Aorta (tissue), 5 donors: ENCODE measurements at places on chromosomes 6 and 20. TPM values are rescaled to one million over a fixed set of nuclear protein-coding genes. Genes with fewer than 3 reads are reported as not detected.
A peak's percentile ranks its signal among the peaks of the same experiment; 100 is the strongest.

GRCh38 chr20:31562241-31562640 is 42.8 kb upstream of the ID1 start:
- H3K27ac ChIP-seq: peak overlapping the region; percentile 65
- H3K4me1 ChIP-seq: peaks cover 3% of the 10 kb centered on the region
- no peaks in the 10 kb centered on the region for H3K36me3 ChIP-seq
- DNase-seq: no peak

DNA sequence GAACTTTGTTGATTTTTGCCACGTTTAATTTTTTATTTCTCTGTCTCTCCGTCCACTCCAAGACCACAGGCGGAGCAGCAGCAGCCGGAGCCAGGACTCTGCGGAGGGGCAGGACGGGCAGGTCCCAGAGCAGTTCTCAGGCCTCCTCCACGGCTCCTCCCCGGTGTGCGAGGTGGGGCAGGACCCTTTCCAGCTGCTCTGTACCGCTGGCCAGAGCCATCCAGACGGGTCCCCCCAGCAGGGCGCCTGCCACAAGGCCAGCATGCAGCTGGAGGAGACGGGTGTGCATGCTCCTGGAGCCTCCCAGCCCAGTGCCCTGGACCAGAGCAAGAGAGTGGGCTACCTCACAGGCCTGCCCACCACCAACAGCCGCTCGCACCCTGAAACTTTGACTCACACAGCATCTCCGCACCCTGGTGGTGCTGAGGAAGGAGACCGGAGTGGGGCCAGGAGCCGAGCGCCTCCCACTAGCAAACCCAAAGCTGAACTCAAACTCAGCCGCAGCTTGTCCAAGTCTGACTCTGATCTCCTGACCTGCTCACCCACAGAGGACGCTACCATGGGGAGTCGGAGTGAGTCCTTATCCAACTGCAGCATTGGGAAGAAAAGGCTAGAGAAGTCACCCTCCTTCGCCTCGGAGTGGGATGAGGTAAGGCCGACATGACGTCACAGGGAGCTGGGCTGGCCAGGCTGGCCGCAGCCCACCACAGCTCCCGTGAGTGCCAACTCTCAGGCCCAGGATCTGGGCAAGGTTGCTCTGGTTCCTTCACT is 123.5 kb downstream of the TCP11 start:
- peak overlapping the region; percentile 96 for H3K27ac ChIP-seq
- no peaks in the 10 kb centered on the region for H3K27me3 ChIP-seq
- peak; percentile 89 for DNase-seq
- H3K4me3 ChIP-seq: peak overlapping the region; percentile 36
- H3K36me3 ChIP-seq: no peaks in the 10 kb centered on the region
- no peaks in the 10 kb centered on the region for H3K4me1 ChIP-seq

GRCh38 chr20:48932375-48932941 is 10.9 kb downstream of the ARFGEF2 start:
- no peaks in the 10 kb centered on the region for H3K36me3 ChIP-seq
- H3K27me3 ChIP-seq: no peaks in the 10 kb centered on the region
- DNase-seq: no peak
- H3K27ac ChIP-seq: peak overlapping the region; percentile 3
- H3K4me1 ChIP-seq: no peaks in the 10 kb centered on the region
- no peak overlapping the region for H3K4me3 ChIP-seq

DNA sequence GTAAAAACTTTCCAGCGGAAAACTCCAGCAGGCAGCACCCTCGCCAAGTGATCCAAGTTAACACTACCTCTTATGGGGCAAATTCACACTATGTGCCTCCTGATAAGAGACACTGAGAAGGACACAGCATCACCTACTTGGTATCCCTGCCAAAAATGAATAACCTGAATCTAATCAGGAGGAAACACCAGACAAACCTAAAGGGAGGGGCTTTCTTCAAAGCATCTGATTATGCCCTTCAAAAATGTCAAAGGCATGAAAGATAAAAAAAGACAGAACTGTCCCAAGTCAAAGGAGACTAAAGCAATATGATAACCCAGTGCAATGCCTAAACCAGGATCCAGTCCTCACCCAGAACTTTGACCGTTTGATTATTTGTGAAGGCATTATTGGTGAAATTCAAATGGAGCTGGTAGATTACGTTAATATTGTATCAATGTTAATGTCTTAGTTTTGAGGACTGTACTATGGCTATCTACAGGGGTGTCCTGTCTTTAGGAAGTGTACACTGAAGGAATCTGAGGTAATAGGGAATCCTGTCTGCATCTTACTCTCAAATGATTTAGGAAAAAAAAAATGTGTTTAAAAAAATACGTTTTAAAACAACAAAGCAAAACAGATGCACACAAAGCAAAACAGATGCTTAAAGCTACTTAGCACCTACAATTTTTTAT is 8.3 kb downstream of the TBC1D7 start:
- no peaks in the 10 kb centered on the region for H3K4me1 ChIP-seq
- no peaks in the 10 kb centered on the region for H3K27me3 ChIP-seq
- peaks cover 8% of the 10 kb centered on the region for H3K36me3 ChIP-seq
- no peak for DNase-seq
- no peak overlapping the region for H3K4me3 ChIP-seq

GRCh38 chr6:157075549-157076450 is 247.5 kb downstream of the TMEM242 start:
- no peaks in the 10 kb centered on the region for H3K27me3 ChIP-seq
- peaks cover 5% of the 10 kb centered on the region for H3K4me1 ChIP-seq
- no peaks in the 10 kb centered on the region for H3K36me3 ChIP-seq

DNA sequence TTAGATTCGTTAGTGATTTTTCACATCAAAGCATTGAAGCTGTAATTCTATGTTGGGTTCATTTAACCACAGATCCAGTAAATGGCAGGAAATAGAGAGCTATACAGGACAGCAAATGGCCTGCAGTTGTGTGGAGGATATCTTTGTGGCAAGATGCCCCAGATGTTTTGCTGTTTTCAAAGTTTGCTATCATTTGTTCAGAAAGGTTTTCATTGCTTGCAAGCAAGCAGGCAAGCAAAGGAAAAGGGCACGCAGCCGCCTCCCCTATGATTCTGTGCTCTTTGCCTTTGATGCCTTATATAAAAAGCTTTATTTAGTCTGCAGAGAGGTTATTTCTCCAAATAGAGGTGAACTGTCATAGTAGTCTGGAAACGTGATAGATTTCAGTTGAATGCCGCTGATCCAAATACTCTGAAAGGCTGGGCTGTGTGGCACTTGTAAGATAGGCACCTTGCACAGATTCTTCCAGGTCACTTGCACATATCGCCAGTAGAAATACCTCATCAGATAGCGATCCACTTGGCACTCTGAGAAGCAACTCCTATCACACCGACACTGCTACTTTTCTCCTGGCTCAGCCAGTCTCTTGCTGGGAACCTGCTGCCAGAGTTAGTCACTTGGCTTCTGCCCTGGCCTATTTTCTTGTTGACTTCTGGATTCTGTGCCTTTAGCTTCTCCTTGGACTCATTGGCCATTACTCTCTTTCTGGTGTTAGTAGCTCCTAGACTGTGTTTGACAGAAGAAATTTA is 66.4 kb downstream of the UTRN start:
- H3K27me3 ChIP-seq: no peaks in the 10 kb centered on the region
- no peaks in the 10 kb centered on the region for H3K36me3 ChIP-seq
- H3K4me3 ChIP-seq: no peak overlapping the region
- DNase-seq: no peak
- peak overlapping the region; percentile 42 for H3K27ac ChIP-seq

- no peak for DNase-seq
- H3K36me3 ChIP-seq: no peaks in the 10 kb centered on the region
- no peak overlapping the region for H3K4me3 ChIP-seq
- H3K4me1 ChIP-seq: no peaks in the 10 kb centered on the region
- no peaks in the 10 kb centered on the region for H3K27me3 ChIP-seq
Observed at GRCh38 chr6:55898342-55898741, 23.0 kb upstream of the BMP5 start.

The SEL1L2 gene
- total RNA-seq: 6.3 TPM

The SCGN gene
- total RNA-seq: not detected

The HTR1E gene
- not detected for total RNA-seq
